CD4-positive, alpha-beta T cell treated with Interleukin-17A for 4 hours (primary cell): ENCODE measurements at places on chromosomes 12 and 14.
A peak's percentile ranks its signal among the peaks of the same experiment; 100 is the strongest.

GRCh38 chr14:30443368-30444007, 115.5 kb upstream of the G2E3 start:
- DNase-seq, result no peak

GRCh38 chr12:110077800-110078199, 29.5 kb upstream of the C12orf76 start:
- no peak for DNase-seq

DNA sequence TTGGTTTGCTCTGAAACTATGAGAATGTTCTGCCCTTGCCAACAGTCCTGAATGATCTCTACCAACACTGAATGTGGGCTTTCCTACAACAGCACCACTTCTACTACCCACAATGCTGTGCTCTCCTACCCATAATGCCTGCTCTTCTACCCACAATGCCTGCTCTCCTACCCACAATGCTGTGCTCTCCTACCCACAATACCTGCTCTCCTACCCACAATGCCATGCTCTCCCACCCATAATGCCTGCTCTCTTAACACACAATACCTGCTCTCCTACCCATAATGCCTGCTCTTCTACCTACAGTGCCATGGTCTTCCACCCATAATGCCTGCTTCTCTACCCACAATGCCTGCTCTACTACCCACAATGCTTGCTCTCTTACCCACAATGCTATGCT, 92.3 kb downstream of the KCNK13 start:
- no peak for DNase-seq

GRCh38 chr14:55111122-55111708, 17.8 kb upstream of the LGALS3 start:
- no peak for DNase-seq

GRCh38 chr12:8948701-8949341, 624 bp downstream of the M6PR start:
- DNase-seq, result no peak

DNA sequence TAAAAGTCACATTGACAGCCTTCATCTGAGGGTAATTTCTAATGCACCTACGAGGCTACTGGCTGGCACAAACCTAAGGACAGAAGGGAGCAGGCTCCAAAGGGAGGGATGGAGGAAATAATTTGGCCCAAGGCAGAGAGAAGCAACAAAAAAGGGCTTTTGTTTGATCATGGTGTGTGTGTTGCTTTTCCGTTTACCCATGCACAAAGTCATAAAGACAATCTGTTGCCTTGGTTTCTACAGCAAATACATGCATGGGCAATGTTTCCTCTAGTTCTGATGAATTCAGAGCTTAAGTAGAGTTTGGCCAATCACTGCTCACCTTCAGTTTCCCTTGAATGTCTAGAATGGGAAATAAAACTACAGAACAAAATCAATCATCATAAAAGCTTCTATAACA, 262.5 kb upstream of the CAND1 start:
- no peak for DNase-seq

GRCh38 chr12:50699940-50700339, 64.0 kb upstream of the ATF1 start:
- DNase-seq, result no peak

DNA sequence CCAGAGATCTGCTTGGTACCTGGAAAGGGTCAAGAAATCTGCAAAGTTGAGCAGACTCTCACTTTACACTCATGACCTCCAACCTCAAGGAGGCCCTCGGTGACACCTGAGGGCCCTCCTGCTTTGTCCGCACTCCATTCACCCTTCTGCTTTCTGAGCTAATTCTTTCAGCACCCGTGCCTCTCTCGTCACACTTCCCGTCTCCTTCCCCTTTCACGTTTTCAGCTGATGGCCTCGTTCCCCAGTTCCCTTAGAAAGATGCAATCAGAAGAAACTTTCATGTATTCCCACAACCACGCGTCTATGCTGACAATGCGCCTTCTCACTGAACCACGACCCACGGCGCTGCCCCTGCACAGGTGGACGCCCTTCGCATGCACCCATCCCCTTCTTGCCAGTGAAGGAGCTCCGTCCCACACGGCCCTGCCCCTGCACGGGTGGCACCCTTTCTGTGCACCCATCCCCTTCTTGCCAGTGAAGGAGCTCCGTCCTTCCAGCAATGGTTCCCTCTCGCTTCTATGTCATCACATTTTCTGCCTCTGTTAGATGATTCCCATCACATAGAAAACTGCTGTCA, 340.1 kb upstream of the FKBP4 start:
- DNase-seq, result no peak

GRCh38 chr12:46260124-46260912, 8.5 kb downstream of the SLC38A1 start:
- DNase-seq, result no peak

DNA sequence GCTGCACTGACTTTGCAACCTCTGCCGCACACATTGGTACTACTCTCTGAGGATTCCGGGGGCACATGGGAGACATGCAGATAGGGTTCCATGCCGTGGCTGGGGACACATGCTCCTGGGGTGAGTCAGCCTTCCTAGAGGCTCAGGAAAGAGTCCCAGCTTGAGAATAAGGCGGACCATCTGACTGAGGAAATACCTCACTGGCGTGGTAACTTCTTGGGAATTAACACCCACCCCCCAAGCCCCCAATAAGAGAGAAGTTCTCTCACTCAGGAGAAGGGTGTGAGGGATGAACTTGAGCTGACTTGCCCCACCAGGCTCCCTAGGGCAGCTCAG, 23.2 kb downstream of the PLXNC1 start:
- DNase-seq, result no peak

GRCh38 chr14:23094666-23095195, at the start of gene ACIN1:
Gene ACIN1 (minus strand): TSS chr14:23095136. CDS start chr14:23095112, 24 bp downstream.
- peak; percentile 75 for DNase-seq

DNA sequence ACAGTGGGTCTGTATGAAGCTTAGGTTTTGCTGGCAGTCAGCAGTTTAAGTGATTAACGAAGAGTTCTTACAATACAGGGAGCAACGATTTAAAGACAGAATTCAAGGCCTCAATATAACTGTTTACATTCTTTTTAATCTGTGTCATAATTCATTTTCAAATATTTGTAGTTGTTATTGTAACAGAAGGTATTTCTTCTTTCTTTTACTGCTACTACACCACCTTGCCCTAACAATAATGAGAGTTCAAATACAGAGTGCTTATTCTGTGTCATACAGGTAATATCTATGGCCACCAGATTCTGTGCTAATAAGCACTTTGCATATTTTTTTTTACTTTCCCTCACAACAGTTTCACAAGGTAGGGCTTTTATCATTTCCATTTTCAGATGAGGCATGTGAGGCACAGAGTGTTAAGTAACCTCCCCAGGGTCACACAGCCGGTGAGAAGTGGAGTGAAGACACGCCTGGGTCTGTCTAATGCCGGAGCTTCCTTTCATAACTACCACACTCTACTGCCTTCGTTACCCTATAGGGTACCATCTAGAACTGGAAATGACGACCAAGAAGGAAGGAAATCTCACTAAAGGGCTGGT, 81.9 kb downstream of the PELI2 start:
- no peak for DNase-seq

DNA sequence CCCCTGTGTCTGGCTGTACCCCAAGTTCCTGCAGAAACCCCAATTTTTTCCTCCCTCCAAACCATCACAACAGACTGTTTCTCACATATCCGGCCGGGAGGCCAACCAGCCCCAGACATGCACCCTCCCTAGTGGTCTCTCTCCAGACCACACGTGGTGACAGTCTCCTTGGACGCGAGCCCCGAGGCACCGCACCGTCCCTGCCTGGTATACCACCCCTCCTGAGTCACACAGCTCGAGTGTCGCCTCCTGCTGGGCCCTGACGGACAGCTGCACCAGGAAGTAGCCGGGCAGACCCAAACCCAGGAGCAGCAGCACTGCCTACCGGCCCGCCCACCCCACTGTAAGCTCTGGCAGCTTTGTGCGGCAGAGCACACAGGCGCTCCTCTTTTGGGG, 97.4 kb downstream of the RFLNA start:
- DNase-seq, result peak; percentile 15

GRCh38 chr14:21748869-21749303, 75.3 kb upstream of the OR4E1 start:
- peak; percentile 63 for DNase-seq

GRCh38 chr14:28300356-28300755, 466.2 kb upstream of the FOXG1 start:
- DNase-seq, result no peak

GRCh38 chr14:104085032-104085888, at the start of gene ASPG:
Gene ASPG (plus strand): TSS chr14:104085700. CDS start chr14:104085771, 71 bp downstream.
- peak; percentile 49 for DNase-seq

- peak; percentile 13 for DNase-seq
These were observed 682 bp downstream of the KIAA0586 start for GRCh38 chr14:58428118-58428683.

- peak; percentile 79 for DNase-seq
These were observed 16.5 kb downstream of the SELPLG start for GRCh38 chr12:108616941-108617858.

DNA sequence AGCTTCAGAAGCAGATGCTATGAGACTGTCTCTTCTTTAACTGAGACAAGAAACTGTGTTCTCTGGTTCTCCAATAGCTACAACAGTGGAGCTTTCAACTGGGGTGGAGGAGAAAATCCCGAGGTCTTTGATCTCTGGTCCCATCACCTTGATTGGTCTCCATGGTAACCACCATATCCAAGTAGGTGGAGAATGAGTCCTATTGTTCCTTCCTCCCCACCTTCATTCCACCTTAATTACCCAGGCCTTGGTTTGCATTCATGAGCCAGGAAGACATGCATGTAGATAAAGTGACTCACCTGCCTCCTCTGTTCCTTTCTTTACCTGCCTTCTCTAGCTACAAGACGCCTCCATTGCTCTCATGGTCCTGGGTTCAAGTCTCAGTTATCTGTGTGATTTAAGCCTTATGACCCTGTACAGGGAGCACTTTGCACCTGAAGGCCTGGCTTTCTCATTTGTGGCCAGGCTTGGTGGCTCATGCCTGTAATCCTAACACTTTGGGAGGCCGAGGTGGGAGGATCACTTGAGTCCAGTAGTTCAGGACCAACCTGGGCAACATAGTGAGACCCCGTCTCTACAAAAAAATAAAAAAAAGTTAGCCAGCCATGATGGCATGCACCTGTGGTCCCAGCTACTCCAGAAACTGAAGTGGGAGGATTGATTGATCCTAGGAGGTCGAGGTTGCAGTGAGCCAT, 157.7 kb upstream of the TBX3 start:
- DNase-seq, result no peak

DNA sequence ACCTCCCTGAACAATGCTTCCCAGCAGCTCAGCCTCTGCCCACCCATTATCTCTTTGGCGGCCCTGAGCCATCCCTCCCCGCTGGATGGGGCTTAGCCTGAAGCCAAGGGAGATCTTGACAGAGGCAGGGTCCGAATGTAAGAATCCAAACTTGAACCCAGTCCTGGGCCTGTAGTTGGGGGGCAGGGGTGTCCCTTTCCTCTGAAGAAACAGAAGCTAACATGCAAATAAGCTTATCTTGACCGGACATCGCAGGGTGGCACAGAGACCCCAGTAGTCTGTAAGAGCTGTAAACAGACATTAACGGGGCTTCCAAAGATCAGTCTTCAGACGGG, 6.0 kb downstream of the DLK1 start:
- DNase-seq, result no peak

DNA sequence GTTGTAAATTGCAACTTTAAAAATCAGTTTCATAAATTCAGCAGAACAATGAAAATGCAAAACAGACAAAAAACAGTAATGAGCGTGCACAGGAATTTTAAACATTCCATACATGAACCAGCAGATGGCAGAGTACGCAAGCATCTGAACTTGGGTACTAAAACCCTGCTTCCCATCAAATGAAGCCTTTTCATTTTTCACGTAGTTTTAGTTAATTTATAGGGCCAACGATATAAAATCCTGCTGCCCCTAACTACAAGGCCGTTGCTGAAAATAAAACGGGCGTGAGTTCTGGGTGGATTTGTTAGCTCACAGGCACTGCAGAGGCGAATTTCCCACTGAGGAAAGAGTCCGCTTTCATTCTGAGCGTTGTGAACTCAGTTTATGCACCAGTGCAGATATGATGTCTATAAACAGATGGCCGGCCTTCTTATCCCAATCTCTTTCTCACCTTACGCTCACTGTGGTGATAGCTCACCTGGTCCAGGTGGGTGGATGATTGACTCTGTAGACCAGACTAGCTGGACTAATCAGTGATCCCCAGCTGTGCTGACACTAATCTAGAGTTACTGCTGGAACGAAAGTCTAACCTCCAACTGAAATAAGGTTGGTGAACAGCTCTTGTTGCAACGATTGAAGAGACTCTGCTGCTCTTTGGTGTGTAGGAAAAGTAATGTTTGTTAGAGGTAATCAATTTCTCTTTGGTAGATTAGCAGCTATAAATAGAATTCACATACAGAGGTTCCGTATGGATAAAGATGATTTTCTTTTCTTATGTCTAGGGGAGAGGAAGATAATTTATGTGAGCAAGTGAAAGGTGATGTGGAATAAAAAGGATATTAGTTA, 89.2 kb downstream of the PDZRN4 start:
- DNase-seq, result peak; percentile 6

- DNase-seq, result no peak
These were observed 464.8 kb downstream of the RAD51B start for GRCh38 chr14:68284333-68284732.

DNA sequence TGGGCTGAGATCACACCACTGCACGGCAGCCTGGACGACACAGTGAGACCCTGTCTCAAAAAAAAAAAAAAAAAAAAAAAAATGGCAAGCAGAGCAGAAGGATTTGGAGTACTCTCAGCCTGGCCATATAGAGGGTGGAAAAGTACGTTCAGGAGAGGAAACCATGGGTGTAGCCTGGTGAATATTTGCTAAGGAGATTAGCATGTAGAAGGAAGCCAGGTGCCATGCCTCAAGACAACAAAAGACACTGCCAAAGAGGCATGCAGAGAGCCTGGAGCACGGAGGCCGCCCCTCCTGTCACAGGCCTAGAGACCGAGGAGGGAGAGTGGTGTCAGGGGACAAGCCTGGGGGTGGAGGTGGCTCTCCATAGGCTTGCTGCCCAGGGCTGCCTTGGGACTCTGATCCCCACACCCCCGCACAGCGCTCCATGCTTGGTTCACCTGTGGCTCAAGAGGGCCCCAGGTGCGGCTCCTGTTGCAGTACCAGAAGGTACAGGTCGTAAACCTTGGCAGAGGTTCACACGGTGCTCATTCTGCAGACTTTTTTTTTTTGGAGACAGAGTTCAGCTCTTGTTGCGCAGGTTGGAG, 27.9 kb upstream of the DEGS2 start:
- DNase-seq, result no peak

GRCh38 chr14:104037903-104038302, 47.6 kb upstream of the ASPG start:
- no peak for DNase-seq

GRCh38 chr12:104656383-104656782, 199.6 kb downstream of the CHST11 start:
- DNase-seq, result no peak

- DNase-seq, result no peak
These were observed 46.9 kb upstream of the SLC24A4 start for GRCh38 chr14:92276074-92276473.

- no peak for DNase-seq
These were observed 6.9 kb upstream of the LYZ start for GRCh38 chr12:69341328-69341727.

GRCh38 chr14:39303115-39303514, 69.4 kb downstream of the MIA2 start:
- DNase-seq, result no peak

- DNase-seq, result no peak
These were observed 15.2 kb downstream of the ANHX start for GRCh38 chr12:133220521-133220920.

- DNase-seq, result no peak
These were observed 1.1 kb upstream of the EXD2 start for GRCh38 chr14:69190191-69190590.
